Germinal center (tissue), 1 donor: ENCODE measurements at places on chromosomes 12 and 14.

GRCh38 chr12:68612697-68613096 lies 2.0 kb downstream of the RAP1B start:
- no peak for DNase-seq

DNA sequence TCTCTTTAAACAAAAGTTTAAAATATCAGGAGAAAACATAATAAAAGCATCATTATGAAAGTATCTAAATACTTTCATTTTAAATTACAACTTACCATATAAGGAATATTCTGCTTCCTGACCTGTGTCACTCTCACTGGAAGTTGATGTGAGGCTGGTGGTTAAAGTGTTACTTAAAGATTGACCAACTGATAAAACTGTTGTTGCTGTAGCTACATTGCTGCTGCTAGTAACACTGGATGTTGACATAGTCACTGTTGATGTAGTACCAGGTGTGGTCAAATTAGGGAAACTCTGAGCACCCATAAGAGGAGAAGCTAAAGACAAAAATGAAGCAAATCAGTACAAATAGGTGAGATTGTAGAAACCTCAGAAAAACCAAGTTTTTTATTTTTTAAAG lies 79.9 kb downstream of the HECTD1 start:
- no peak for DNase-seq

DNA sequence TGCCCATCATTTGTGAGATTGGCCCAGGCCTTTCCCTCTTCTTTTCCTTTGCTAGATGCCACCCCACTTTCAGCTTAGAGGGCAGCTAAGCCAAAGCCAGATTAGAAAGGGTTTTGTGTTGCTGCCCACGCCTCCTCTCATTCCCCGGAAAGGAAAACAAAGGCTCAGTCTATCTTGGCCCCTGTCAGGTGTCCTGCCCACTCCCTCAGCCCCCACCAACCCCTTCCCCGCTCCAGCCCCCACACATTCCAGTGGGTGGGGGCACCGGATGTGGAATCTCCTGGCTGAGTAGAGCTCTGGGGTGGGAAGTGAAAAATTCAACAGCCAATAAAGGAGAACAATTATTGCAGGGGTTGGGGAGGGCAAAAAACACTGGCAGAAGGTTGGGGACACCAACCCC lies 2.2 kb downstream of the BLOC1S1 start:
- no peak for DNase-seq

- DNase-seq = no peak
Observed at GRCh38 chr12:68865399-68866164, 57.6 kb downstream of the MDM2 start.

GRCh38 chr12:11813438-11813813 lies 164.0 kb downstream of the ETV6 start:
- DNase-seq = no peak

DNA sequence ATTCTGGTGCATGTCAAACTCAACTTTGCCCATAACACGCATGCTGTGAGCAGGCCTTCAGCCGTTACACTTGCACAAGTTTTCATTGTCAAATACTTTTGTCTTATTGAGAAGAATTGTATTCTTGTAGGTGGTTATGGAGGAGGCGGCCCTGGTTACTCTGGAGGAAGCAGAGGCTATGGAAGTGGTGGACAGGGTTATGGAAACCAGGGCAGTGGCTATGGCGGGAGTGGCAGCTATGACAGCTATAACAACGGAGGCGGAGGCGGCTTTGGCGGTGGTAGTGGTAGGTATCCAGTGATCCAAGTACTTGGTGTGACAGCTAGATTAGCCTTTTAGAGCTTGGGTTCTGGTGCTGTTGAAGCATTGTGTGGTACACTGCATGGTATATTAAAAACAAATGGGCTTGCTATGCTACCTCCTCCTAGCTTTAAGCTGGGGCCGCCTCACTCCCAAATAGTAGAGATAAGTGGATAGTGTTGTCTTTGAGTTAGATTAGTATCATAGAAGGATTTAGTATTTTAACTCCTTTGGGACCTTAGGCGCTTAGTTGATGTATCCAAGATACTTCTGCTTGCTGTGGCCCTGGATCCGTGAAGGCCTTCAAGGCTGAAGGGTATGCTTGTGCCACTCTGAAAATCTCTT lies 2.5 kb downstream of the HNRNPA1 start:
- no peak for DNase-seq

- no peak for DNase-seq
Observed at GRCh38 chr12:105235281-105235731, 668 bp downstream of the APPL2 start.

DNA sequence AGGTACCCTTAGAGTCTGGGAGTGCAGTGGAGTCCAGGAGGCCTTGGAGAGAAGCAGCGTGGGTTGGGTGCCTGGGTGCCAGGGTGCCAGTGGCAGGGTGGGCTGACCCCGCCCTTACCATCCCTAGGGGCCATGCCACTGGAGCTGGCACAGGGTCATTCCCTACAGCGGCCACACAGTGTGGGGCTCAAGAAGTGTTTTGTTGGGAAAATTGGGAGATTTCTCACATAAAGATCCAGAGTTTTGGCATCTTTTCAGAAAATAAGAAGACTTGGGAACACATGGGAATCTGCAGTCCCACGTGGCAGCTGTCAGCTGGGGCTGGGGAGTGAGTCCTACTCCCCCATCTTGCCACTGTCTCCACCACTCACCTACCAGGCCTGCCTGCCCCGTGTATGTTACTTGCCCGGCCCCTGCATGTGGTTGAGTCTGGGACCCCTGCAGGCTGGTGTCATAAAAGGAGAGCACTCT lies 4.2 kb downstream of the VASH1 start:
- no peak for DNase-seq

- no peak for DNase-seq
Observed at GRCh38 chr12:45509187-45509586, 220.3 kb upstream of the ARID2 start.

DNA sequence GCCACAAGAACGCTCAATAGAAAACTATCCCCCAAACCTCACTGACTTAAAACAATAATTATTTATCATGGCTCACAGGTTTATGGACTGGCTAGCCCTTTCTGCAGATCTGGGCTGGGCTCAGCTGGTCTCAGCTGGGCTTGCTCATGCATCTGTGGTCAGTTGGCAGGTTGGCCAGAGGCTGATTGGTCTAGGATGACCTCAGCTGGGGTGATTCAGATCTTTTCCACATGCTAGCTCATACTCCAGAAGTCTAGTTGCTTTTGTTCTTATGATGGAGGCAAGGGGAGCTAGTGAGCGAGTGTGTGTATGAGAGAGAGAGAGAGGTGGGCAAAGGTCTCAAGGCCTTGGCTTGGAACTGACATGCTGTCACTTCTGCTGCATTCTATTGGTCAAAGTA lies 181.2 kb upstream of the NRXN3 start:
- no peak for DNase-seq

DNA sequence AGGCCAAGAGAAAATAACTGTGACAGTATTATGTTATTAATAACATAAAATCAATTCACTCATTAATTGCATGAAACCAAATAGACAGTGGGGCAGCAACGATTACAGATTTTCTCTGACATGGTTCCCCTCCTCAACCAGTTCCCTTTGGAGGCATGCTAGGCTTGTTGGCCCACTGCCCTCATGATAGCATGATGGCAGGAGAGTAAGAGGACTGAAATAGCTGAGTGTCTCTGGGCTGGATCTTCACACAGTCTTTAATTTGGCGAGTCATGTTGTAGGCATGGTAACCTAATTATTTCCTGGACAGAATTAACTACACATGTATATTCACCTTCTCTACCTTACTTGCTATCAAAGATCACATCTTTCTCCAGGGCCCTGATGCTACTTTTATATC lies 266.2 kb upstream of the PELI2 start:
- no peak for DNase-seq
